Right lung (tissue), 10 donors: ENCODE measurements at places on chromosomes 1 and 21. TPM values are rescaled to one million over a fixed set of nuclear protein-coding genes. Genes with fewer than 3 reads are reported as not detected.

GRCh38 chr1:1567152-1567875 is 7.3 kb downstream of the SSU72 start:
- DNase-seq = no peak

DNA sequence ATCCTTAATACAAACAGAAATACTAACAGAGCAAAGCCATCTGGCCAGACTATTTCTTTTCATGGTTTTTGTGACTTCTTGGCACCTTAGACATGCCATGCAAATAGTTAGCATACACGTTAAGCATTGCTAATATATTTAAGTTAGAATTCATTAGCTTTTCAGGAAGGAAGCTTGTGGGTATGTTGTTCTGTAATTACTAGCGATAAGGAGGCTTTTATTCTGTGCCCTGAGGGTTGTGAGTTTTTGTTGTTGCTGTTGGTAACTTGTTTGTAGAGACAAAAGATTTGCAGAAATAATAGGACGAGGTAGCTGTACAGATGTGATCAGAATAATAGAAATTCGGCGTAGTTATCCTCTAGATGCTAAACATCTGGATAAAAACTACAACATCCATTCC is 305.3 kb downstream of the TM2D1 start:
- no peak for DNase-seq

DNA sequence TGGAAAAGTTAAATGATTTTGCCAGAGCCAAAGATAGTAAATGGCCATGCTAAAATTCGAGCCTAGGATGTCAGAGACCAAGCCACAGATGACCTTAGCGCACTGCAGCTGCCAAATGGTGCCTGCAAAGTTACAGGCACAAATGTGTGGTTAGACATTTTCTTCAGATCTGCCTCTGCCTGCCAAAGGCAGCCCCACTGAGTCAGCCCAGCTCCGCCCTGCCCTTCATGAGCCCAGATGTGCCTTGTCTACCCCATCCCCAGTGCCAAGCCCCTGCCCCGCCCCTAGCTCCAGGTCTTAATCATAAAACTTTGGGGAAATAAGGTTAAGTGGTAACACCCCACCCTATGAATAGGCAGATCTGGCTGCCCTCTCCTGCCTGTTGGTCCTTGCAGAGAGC is 105.9 kb downstream of the DTL start:
- DNase-seq = no peak

DNA sequence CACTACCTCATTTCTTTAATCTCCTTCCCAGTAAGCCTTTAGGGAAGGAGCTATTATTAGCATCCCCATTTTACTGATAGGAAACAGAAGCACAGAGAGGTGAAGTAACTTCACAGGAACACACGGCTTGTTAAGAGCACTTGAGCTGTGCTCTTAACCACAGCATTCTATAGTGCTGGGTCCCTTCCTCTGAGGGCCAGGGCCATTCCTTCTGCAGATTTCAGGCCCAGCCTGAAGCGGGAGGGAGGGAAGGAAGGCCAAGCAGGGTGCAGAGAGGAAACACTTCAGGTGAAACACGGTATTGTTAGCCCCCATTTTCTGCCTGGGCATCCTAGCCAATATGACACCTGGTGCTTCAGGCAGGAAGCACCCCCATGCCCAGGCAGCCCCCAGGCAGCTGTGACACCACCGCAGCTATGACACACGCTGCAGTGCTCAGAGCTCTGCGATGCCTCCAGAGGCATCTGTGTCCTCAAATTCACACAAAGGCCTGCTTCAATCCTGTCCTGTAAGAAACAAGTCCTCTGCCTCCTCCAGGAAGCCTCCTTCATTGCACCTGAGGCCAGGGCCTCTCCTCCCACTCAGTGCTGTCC is 4.5 kb upstream of the EXTL1 start:
- DNase-seq = no peak

- no peak for DNase-seq
Measured at GRCh38 chr1:41900603-41901444, 17.9 kb downstream of the HIVEP3 start.

- no peak for DNase-seq
Measured at GRCh38 chr1:206014601-206015000, 9.1 kb downstream of the CTSE start.

GRCh38 chr1:95179205-95179986 is 54.6 kb upstream of the RWDD3 start:
- DNase-seq = no peak

DNA sequence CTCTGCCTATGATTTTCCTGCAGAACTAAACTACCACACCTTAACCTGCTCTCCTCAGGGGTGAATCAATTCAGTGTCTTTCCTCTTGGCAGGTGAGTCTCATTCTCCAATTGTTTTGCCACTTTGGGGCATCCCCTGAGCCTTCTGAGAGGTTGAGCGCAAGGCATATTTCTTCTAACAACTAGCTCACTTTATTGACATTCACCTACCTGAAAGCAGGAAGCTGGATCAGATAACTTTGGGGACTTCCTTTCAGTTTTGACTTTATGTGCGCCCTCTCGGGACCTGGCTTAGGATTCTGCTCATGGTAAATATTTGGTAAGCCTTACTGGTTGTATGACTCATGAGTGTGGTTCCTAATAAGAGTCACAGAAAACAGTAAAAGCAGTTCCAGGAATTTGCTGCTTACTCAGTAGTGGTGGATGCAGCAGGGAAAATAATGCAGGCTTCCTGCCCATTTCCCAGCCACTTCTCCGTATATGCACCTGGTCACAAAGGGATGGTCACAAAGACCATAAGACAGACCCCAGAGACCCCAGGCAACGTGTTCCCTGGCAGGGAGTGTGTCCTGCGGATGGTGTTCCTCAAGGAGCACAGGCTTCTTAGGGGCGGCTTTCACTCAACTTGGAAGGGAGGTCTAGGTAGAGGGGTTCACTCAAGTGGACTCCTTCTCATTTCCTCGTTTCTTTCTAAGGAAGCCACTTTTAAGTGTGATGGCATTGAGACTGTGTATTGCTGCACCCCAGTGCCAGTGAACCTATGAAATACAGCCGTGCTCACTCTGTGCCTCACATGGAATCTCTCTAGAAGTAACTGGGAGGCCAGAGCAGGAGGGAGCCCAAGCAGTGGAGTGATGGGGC is 22.0 kb upstream of the BATF3 start:
- no peak for DNase-seq

EPHB2 gene
- polyA plus RNA-seq = 20.0 TPM

CD53 gene
- polyA plus RNA-seq = 11.7 TPM

DNA sequence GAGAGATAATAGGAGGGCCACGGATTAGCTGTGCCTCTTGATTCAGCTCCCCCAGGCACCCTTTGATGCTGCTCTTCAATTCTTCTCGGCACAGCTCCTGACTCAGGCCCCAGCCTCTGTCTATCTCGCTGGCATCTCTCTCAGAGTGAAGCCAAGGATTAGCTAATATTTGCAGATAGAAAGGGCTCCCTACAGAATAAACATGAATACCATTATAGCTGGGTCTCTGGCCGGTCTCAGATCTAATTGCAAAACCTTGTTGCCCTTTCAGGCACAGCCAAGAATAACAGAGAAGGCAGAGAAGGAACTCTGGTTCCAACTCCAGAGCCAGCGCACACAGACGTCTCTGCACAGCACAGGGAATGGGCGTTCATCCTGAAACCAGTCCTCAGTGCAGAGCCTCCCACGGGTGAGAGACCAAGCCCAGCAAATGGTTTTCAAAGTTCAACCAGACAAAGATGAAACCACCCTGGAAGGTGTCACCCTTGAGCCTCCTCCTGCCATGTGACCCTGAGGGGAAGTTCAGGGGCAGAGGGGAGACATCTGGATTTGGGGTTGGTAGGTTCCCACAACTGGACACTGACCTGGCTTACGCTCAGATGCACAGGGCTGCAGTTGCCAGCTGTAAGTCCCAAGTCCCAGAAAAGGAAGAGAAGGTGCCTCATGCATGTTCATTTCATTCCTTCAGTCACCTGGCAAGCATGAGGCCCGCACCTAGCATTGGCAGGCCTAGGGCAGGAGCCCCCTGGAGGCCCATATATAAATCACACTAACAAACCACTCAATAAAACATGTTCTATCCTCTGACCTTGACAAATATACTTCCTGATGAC is 394.0 kb downstream of the NPHP4 start:
- no peak for DNase-seq

- no peak for DNase-seq
Measured at GRCh38 chr21:15826908-15827601, 97.3 kb downstream of the USP25 start.

- DNase-seq = no peak
Measured at GRCh38 chr1:10986525-10986890, 25.9 kb upstream of the TARDBP start.

RNF207 gene
- polyA plus RNA-seq = 17.1 TPM

PER3 gene
- 7.8 TPM for polyA plus RNA-seq

RGS13 gene
- 4.7 TPM for polyA plus RNA-seq

DNA sequence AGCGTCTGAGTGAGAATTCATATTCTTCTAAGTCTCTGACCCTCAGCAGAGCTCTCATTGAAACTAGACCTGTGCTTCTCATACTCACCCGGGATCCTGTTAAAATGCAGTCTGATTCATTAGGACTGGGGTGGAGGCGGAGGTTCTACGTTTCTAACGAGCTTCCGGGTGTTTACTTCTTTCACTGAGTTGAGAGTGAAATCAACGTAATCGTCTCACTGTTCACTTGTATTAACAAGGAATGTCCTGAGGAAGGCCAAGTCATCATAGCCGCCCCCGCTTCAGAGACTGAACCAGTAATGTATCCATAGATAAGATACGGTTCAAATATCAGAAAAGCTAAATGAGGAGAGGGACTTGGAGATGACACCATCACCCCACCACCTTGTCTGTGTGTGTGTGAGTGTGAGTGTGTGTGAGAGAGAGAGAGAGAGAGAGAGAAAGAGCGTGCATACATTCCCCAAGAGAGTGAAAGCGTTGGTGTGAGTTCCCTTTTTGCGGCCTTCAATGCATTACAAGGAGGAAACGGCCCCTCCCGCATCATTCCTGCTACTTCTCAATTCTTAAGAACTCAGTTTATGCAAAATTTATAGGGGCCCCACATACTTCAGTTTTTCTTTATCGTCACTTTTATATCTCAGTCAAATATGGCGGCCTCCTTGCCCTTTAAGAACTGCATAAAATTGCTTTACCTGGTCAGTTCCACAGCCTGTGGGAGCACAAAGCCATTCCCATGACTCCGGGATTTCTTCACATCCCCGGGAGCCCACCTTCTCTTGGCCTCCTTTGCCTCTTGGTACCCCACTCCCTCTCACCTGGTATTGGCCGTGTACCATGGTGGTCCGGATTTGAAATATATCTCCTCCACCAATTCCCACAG is 19.8 kb downstream of the KMO start:
- DNase-seq = no peak

SLAMF1 gene
- 0.23 TPM for polyA plus RNA-seq

GRCh38 chr21:45479691-45480675 is 62.3 kb downstream of the SLC19A1 start:
- DNase-seq = no peak

- DNase-seq = no peak
Measured at GRCh38 chr1:99869304-99869703, 19.1 kb downstream of the AGL start.

GRCh38 chr1:57118948-57119603 is 153.3 kb upstream of the C8B start:
- DNase-seq = peak; percentile 23

DNA sequence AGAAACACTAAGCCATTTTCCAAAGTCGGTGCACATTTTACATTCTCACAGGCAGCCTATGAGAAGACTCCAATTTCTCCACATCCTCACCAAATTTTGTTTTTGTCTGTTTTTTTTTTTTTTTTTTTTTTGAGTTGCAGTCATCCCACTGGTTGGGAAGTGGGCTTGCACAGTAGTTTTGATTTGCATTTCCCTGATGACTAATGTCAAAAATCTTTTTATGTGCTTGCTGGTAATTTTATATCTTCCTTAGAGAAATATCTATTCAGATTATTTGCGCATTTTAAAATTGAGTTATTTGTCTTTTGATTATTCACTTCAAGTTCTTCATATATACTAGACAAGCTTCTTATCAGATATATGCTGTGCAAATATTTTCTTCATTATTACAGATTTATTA is 141.5 kb downstream of the USH2A start:
- no peak for DNase-seq

GRCh38 chr1:84825161-84825560 is 67.8 kb downstream of the LPAR3 start:
- DNase-seq = no peak

ANKRD65 gene
- 46.8 TPM for polyA plus RNA-seq

DNA sequence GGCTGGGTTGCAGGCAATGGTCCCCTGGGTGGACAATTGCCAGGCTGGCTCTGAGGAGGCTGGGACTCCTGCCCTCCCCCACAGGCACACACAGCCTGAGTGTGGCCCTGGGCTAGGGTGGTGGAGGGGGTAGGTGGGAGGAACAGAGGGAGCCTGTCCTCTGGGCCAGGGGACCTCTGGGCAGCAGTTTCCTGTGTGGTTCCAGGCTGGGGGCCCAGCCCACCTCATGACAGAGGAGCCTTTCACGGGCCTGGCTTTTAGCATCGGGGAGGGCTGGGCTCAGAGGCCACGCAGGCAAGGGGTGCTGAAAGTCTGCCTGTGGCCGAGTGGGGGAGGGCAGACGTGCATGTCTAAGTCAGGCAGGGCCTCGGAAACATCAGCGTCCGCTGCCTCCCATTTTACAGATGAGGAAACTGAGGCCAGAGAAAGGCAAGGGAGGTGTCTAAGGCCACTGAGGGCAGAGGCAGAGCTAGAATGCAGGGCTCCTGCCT is 7.0 kb downstream of the EXTL1 start:
- DNase-seq = no peak

VWA5B1 gene
- 0.45 TPM for polyA plus RNA-seq

DNA sequence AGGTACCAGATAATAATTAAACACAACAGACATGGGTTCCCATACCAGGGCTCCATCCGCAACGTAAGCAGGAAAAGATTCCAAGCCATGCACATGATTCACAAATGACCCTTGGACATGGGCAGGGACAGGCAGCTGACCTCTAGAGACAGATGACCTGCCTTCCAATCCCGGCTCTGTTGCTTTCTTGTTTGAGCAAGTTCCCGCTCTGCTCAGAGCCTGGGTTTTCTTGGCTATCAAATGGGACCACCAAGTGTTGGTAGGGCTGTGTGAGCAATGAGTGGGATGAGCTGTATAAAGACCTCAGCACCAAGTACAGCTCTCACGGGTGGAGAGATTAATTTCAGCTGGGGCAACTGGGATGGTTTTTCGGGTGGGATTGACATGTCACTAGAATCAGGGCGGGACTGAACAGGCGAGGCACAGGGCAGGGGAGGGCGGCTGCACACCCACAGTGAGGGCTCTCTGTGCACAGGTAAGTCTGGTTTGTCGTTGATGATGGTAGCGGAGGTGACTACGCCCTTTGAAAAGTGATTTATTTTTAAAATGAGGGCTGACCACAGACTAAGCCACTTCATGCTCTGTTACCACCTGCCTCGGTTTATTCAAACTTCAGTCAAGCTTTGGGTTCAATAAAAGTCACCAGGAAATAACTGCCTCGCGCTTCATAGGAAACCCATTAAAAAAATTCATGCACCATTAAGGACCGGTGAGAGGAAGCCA is 57.5 kb upstream of the IFFO2 start:
- DNase-seq = no peak

- DNase-seq = no peak
Measured at GRCh38 chr21:17834639-17835354, 15.6 kb upstream of the C21orf91 start.

CLDN17 gene
- not detected for polyA plus RNA-seq

DNA sequence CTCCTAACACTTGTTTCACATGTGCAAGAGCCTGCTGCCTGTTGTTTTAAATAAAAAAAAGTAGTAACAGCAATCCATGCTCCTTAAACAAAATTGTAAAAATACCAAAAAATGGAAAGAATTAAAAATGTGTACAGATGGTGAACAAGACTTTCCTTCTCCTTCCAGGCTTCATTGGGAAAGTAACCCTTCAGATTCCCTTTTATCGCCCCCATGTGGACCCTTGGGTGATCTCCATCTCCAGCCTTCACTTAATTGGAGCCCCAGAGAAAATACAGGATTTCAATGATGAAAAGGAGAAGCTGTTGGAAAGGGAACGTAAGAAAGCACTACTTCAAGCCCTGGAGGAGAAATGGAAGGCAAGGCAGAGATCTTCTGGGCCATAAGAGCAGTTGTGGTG is 14.2 kb downstream of the VPS13D start:
- no peak for DNase-seq
